ENCODE measurements at places on chromosomes 2 and 18.

GRCh38 chr2:45559436-45559835, 51.6 kb downstream of the SRBD1 start:
- DNase-seq = no peak

DNA sequence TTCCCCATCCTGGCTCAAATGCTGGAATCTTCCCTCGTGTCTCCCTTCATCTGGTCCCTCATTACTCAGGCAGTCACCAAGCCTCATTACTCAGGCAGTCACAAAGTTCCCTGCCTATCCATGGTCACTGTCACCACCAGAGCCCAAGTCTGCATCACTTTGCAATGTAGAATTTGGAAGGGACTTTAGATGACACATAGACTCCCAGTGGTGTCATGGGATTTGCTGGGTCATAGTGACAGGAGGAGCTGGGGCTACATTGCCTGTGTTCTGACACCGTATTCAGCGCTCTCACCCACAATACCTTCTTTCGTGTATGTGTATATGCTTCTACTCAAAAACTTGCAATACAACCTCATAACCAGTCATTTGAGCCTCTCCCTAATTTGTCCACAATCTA, 2.1 kb upstream of the EMILIN1 start:
- no peak for DNase-seq

DNA sequence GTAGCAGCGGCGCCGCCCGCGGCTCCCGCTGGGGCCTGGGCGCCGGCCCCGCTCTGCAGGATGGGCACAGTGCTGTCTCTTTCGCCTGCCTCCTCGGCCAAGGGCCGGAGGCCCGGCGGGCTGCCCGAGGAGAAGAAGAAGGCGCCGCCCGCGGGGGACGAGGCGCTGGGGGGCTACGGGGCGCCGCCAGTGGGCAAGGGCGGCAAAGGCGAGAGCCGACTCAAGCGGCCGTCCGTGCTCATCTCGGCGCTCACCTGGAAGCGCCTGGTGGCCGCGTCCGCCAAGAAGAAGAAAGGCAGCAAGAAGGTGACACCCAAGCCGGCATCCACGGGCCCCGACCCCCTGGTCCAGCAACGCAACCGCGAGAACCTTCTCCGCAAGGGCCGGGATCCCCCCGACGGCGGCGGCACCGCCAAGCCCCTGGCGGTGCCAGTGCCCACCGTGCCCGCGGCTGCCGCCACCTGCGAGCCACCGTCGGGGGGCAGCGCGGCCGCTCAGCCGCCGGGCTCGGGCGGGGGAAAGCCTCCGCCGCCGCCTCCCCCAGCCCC, 369 bp downstream of the CDK5R2 start:
- DNase-seq = peak; percentile 16

DNA sequence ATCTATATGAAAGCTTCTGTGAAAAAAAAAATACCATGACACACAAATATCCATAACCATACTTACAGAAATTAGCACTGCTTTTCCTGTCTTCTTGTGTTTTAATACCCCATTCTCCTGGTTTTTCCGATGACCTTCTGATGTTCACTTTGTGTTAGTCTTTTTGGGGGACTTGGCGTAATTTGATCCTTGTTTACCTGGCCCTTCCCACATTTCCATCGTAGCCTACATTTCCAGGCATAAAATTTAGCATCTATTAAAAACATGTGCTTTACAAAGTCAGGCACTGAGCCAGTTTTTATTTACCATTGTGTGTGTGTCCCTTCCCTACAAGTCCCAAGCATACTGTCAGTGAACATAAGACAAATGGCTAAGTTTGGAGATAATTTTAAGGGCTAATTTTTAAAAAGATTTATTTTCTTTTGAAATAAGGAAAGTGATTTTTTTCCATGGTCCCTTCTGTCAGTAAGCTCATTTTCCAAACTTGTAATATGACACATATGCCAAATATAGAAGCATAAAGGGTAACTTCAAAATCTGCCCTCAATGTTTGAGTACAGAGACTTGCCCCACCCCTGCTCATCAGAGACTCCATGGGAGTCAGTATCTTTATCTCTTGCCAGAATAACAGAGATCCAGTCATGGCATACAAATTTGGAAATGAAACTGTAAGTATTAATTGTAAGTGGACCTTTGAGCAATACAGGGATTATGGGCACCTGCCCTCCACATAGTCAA, 27.3 kb downstream of the SESTD1 start:
- DNase-seq = no peak

GRCh38 chr18:40035966-40036365, 1919.1 kb upstream of the PIK3C3 start:
- no peak for DNase-seq

DNA sequence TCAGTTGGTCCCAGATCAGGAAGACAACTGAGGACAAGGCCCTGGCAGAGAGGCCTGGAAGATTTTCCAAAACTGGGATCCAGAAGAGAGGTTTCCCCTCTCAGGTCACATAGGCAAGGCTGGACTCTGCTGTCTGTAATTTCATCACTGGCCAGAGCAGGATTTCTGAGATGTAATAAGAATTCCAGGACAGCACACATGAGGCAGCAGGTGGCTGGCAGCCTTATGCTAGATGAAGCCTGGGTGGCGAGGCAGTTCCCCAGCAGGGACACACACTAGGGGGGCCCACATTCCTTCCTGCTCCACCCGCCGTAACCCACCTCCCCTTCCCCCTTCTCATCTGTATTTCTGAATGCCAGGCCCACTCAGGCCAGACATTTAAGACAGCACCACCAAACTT, 98.6 kb downstream of the HNRNPLL start:
- DNase-seq = no peak
